ENCODE measurements at places on chromosomes 1 and 21.

GRCh38 chr1:229557913-229558414 lies 543 bp downstream of the ABCB10 start:
- H3K4me3 ChIP-seq, result peak overlapping the region; percentile 97
- H3K4me1 ChIP-seq, result peaks cover 39% of the 10 kb centered on the region
- DNase-seq, result peak; percentile 27

DNA sequence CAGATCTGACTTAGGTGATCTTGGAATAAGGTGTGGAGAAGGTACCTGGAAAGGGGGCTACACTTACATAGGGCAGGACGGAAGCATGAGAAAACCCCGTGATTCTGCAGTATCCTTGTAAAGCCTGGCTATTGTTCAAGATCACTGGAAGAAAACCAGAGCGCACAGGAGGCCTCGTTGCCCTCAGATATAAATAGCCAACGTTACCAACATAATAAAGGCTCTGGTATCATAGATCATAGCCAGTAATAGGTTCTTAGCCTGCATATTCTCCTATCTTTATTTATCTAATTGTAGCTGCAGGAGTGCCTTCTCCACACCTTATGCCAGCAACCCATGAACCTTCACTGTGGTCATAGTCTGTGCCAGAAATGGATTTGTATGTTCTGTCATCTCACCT lies 35.9 kb upstream of the MPZL1 start:
- no peak overlapping the region for H3K27ac ChIP-seq
- no peak for DNase-seq
- peaks cover 20% of the 10 kb centered on the region for H3K36me3 ChIP-seq
- no peaks in the 10 kb centered on the region for H3K27me3 ChIP-seq

- H3K27me3 ChIP-seq, result no peaks in the 10 kb centered on the region
- peaks cover 14% of the 10 kb centered on the region for H3K4me1 ChIP-seq
- peak overlapping the region; percentile 73 for H3K27ac ChIP-seq
- peak overlapping the region; percentile 38 for H3K4me3 ChIP-seq
Observed at GRCh38 chr1:6460301-6461050, 5.5 kb downstream of the TNFRSF25 start.

DNA sequence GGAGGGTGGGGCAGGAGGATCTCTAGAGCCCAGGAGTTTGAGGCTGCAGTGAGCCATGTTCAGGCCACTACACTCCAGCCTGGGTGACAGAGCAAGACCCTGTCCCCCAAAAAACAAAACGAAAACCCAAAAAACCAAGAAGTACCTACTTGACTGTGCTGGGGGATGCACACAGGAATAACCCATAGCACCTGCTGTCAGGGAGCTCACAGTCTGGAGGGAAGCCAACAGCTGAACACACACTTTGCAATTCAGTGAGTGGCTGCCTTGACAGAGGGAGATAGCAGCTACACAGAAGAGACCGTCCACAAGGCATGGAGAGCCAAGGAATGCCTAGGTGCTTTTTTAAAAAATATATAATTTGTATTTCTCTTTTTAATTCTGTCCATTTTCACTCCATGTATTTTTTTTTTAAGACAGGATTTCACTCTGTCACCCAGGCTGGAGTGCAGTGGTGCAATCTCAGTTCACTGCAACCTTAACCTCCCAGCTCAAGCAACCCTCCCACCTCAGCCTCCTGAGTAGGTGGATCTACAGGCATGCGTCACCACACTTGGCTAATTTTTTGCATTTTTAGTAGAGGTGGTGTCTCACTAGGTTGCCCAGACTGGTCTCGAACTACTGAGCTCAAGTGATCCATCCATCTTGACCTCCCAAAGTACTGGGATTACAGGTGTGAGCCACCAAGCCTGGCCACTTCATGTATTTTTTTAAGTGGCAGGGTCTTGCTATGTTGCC lies 68.7 kb downstream of the NID1 start:
- no peaks in the 10 kb centered on the region for H3K4me1 ChIP-seq
- no peak overlapping the region for H3K27ac ChIP-seq
- H3K36me3 ChIP-seq, result no peaks in the 10 kb centered on the region

- H3K27ac ChIP-seq, result no peak overlapping the region
- H3K36me3 ChIP-seq, result no peaks in the 10 kb centered on the region
- no peak overlapping the region for H3K4me3 ChIP-seq
- no peaks in the 10 kb centered on the region for H3K27me3 ChIP-seq
- no peak for DNase-seq
Observed at GRCh38 chr1:30023339-30024022, 699.9 kb downstream of the MATN1 start.

DNA sequence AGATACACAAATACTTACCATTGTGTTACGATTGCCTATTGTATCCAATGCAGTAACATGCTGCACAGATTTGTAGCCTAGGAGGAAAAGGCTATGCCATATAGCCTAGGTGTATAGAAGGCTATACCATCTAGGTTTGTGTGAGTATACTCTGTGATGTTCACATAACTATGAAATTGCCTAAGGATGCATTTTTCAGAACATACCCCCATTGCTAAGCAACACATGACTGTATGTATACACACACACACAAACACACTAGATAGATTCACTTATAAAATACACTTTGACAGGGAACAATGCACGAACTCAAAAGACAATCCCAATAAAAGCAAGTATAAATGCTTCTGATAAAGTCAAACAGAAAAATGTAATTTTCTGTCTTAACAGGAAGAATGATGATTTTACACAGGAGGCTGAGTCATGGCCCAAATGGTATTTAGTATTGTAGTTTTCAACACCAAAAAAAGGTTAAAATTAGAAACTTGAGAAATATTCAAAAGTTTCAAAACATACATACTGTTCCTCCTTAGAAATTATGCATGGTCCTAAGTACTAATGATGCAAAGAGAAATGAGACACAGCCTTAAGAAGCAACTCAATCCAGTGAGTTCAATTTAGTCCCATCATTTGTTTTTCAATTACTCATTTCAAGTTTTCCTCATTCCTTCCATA lies 12.2 kb downstream of the FH start:
- no peak overlapping the region for H3K4me3 ChIP-seq
- DNase-seq, result no peak
- no peak overlapping the region for H3K27ac ChIP-seq
- H3K4me1 ChIP-seq, result no peaks in the 10 kb centered on the region

DNA sequence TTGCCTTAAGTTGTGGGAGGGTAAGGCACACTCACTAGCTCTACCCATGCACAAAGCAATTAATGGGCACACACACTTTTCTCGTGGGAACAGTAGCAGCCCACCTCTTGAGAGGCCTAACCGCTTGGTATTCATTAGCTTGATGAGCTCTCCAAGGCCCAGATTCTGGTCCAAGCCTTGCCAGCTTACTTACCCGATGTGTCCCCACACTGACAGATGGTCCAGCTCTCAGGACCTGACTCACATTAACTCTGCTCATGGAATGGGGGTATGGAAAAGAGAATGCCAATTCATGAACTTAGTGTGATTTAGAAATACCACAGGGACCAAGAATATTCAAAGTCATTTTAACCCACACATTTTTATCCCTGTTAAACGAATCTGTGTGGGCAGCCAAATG lies 106.8 kb upstream of the CACHD1 start:
- no peak overlapping the region for H3K27ac ChIP-seq
- no peaks in the 10 kb centered on the region for H3K36me3 ChIP-seq
- H3K4me3 ChIP-seq, result no peak overlapping the region
- no peaks in the 10 kb centered on the region for H3K27me3 ChIP-seq
- no peaks in the 10 kb centered on the region for H3K4me1 ChIP-seq

DNA sequence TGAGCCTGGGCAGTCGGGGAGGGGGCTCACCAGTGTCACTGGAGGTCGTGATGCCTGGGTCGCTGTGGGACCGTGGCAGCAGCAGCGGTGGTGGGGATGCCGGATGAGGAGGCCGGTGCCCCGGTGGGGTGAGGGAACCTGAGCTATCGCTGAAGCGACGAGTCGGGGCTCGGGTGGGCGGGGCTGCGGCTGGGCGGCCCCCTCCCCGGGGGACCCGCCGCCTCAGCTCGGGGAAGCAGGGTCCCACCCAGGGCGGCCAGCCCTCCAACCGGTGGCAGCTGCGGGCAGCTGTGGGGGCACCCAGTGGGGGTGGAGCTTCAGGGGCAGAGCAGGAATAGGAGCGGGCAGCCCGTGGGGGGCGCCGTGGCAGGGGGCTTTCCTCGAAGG lies 5.0 kb downstream of the ENTREP3 start:
- H3K27ac ChIP-seq, result peak overlapping the region; percentile 29
- peak overlapping the region; percentile 40 for H3K4me3 ChIP-seq
- H3K27me3 ChIP-seq, result no peaks in the 10 kb centered on the region
- peaks cover 27% of the 10 kb centered on the region for H3K4me1 ChIP-seq
- H3K36me3 ChIP-seq, result no peaks in the 10 kb centered on the region
- no peak for DNase-seq

GRCh38 chr1:19254416-19254815 lies 2.8 kb downstream of the MRTO4 start:
- no peak for DNase-seq
- no peaks in the 10 kb centered on the region for H3K27me3 ChIP-seq
- no peak overlapping the region for H3K4me3 ChIP-seq

- H3K4me3 ChIP-seq, result no peak overlapping the region
- no peaks in the 10 kb centered on the region for H3K36me3 ChIP-seq
- no peaks in the 10 kb centered on the region for H3K4me1 ChIP-seq
- H3K27ac ChIP-seq, result no peak overlapping the region
- H3K27me3 ChIP-seq, result no peaks in the 10 kb centered on the region
Observed at GRCh38 chr1:154316704-154317103, 4.2 kb upstream of the AQP10 start.

Data from Peyer's patch (tissue), 4 donors.